T1000 (cell line): ENCODE measurements at places on chromosomes 5 and 9.

- DNase-seq = peak; percentile 29
Observed at GRCh38 chr5:151063142-151063989, 17.5 kb downstream of the TNIP1 start.

GRCh38 chr5:177553671-177554429 lies 513 bp downstream of the FAM193B start:
- no peak for DNase-seq

- no peak for DNase-seq
Observed at GRCh38 chr5:73436535-73437100, 12.0 kb downstream of the FOXD1 start.

DNA sequence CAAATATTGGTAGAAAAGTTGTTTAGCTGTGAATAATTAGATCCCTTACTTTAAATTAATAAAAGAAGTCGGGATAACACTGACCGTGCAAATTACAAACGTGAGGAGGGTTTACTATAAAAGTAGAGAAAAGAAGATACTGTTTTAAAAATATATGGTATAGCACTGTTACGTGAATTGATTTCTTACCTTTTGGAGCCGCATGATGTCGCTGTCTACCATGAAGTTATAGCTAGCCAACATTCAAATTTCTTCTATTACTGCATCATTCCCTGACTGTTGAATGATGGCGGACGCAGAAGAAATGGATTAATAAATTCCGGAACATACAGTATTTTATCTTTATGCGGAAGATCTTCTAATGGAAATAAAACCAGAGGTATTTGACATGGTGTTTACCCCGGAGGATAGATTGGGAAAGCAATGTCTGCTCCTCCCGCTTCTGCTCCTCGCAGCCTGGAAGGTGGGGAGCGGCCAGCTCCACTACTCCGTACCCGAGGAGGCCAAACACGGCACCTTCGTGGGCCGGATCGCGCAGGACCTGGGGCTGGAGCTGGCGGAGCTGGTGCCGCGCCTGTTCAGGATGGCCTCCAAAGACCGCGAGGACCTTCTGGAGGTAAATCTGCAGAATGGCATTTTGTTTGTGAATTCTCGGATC lies at the start of gene PCDHA6:
TSS of gene PCDHA6 (plus strand) at position 257 of the 658 bp plus-strand sequence. CDS start at position 389, 132 bp downstream.
- no peak for DNase-seq

GRCh38 chr9:23821375-23822181 lies 4.5 kb downstream of the ELAVL2 start:
- DNase-seq = peak; percentile 61

GRCh38 chr5:176888865-176889165 lies 10.3 kb downstream of the HK3 start:
- DNase-seq = no peak

DNA sequence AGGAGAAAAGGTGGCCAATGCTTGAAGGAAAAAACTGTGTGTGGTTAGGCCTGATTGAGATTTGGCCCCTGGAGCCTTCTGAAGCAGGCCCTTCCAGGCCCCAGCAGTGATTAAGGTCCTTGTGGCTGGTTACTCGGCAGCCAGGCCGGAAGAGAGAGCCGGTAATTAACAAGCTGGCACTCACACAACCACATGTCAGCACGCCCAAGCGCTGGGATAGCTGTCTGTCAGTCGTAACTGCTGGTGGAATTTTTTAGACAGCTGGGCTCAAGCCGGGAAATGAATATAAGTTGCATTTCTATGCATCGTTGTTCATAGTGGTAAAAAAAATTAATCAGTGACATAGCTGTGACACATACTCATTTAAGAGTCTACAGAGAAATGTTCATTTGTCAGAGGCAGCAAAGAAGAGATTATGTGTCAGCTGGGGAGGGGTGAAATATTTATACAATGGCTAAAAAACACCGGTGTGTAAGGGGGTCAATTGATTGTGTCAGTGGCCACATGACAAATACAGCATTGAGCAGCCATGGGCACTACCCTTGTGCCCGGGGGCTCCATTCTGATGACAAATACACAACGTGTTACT lies 13.7 kb upstream of the ARAP3 start:
- DNase-seq = no peak

GRCh38 chr9:70040376-70040903 lies 3.2 kb upstream of the MAMDC2 start:
- no peak for DNase-seq

- no peak for DNase-seq
Observed at GRCh38 chr9:118918180-118918579, 451.1 kb downstream of the BRINP1 start.

DNA sequence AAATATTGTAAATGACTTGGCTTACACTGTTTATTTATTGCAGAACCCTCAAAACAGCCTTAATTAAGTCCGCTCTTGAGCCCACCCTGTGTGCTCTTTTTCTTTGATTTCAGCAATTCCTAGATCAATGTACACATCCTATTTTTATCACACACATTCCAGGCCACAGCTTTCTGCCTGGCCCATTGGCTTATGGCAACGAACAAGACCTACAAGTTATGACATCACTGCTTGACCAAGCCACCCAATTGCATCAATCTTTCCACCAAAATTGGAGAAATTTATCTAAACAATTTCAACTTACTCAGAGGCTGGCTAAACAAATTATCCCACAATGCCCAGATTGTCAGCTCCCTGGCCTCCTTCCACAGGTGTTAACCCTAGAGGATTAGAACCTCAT lies 158.4 kb downstream of the CPLANE1 start:
- DNase-seq = no peak

GRCh38 chr5:178288401-178289368 lies 56.1 kb upstream of the PHYKPL start:
- DNase-seq = no peak

DNA sequence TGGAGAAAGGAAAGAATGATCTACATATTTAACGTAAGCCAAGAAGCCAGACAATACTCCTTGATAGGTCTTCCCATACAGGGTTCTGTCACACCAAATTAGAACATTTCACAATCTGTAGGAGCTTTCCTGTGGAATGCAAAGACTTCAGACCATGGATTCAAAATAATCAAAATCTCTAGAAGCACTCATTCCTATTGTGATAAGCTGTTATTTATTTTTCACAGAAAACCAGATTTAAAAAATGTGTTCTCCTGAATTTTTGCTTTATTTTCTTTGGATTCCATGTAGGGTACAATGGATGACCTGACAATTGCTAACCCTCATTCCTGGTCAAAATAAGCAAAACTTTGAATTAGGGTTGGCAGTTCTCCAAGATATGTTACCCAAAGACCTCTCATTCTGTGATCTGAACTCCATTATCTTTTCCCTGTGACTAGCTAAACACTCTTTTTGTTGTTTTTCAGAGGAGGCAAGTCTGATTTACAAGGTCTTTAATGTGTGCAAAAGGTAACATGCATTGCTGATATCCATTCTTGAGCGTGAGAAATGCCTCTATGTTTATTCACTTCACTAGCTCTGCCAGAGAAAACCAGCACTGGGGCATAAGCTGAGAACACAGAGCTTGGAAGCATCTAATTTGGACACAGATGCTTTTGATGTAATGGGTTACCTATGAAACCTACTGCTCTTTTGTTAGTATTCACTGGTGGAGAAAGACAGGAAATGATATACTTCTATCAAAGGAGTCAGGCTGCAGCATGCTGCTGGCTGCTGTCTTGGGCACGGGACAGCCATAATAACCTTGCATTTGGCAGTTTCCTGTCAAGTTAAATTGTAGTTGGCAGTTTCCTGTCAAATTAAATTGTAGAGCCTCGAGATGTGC lies 31.4 kb downstream of the ACTBL2 start:
- DNase-seq = no peak

GRCh38 chr5:99122976-99123375 lies 194.2 kb upstream of the CHD1 start:
- no peak for DNase-seq

DNA sequence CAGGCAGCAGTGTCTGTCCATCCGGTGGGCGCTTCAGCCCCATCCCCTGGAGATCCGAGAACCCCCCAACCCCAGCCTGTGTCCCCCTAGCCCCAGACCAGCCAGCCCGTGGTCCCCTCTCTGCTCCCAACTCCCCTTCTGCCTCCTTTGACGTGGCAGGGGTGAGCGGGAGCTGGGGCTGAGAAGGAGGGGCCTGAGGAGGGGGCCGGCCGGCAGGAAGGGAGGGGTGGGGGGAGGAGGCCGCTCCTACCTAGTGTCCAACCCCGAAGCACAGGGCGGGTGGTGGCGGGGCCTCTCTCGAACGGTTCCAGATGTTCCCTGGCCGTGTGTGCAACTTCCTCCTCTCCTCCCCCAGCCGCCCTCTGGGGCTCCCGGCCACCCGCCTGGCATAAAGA lies 31.0 kb downstream of the GOLGA2 start:
- no peak for DNase-seq

- DNase-seq = no peak
Observed at GRCh38 chr5:38758774-38759600, 86.8 kb upstream of the OSMR start.

- DNase-seq = no peak
Observed at GRCh38 chr9:70315389-70315788, 56.6 kb downstream of the SMC5 start.

DNA sequence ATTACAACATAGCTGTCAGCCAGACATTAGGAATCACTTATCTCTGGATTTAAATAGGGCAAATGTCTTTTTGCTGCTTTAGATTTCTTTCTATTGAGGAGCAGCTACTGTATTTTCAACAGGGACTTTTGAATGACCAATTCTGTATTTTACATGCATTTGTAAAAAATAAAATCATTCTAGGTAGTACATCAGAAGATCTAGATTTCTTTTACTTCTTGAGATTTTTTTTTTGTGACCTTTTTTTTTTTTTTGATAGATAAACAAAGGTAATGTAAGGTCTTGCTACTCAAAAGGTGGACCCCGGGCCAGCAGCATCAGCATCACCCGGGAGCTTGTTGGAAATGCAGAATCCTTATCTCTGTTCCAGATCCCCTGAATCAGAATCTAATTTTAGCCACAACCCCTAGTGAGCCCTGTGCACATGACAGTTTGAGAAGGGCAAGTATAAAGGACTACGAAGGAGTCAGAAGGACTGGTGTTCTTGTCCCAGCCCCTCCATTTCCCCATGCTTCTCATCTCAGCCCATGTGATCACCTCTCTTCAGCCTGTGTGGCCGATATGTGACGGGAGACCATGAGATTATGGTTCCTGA lies 37.7 kb upstream of the CKMT2 start:
- DNase-seq = no peak

DNA sequence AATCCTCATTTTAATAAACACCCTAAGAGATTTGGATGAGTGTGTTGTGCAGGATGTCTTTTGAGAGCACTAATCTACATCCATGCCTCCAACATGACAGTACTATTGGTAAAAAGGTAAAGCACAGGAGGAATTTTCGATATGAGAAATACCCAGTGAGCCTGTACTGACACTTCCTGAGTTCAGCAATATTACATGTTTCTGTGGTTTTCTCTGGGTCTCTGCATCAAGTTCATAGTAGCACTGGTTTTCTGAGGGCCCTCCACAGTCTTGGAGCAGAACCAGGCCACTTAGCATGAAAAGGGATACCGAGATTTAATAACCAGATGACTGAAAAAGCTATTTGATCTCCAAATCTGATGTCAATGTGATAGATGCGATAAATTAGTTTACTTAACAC lies 524.1 kb downstream of the TMEM38B start:
- no peak for DNase-seq

DNA sequence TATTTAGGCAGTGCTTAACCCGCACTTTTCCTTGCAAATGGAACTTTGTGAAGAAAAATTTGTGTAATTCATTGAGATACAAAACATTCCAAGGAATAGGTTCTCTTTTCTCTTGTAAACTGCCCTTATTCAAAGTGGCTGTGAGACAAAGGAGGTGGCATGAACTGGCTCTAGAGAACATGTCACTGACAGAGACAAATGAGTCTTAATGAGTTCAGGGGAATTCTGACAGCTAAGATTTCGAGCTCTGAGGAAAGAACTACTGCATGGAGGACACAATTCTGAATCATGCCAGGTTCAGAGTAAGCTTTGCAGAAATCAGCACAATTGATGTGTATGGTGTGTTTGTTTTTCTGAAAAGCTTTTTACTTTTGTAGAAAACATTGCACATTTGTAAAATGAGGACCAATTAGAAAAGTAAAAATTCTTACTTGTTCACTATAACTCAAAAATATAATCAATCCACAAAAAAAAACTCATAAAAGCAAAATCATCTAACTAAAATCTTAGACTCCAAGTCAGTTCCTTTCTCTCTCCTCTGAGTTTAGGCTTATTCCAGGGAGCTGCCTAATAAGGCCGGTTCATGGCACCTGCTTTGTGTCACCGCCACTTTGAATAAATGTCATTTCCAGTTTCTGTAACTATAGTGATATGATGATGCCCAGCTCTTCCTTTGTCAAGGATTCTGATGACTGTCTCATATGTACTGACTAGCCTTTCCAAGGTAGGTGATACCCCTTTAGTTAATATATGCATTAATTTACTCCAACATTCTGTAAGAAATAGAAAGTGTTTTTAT lies 163.2 kb downstream of the HCN1 start:
- DNase-seq = no peak

DNA sequence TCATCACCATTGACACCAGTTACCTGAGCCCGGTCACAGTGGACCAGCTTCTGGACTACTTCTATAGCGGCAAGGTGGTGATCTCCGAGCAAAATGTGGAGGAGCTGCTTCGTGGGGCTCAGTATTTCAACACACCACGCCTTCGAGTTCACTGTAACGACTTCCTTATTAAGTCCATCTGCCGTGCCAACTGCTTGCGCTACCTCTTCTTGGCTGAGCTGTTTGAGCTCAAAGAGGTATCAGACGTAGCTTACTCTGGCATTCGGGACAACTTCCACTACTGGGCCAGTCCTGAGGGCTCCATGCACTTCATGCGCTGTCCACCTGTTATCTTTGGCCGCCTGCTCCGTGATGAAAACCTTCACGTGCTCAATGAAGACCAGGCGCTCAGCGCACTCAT lies 520 bp downstream of the CCIN start:
- no peak for DNase-seq

- no peak for DNase-seq
Observed at GRCh38 chr5:100841358-100842076, 61.6 kb downstream of the ST8SIA4 start.

DNA sequence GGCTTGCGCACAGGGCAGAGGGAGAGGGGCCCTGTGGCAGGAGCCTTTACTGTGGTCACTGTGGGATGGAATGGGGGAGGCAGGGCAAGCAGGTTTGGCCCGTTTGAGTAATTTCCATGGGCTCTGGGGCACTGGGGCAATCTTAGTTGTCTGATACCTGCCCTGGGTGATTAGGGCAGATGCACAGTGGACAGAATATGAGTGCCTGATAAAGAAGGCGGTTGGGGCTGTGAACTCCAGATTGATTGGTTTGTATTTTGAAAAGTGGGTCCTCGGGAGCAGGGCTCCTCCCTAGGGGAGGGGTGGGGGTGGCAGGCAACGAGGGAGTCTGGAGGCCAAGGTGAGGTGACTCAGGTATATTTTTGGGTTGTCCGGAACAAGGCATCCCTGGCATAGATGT lies 247.5 kb downstream of the NSG2 start:
- DNase-seq = no peak

GRCh38 chr9:15219546-15219945 lies 87.5 kb downstream of the TTC39B start:
- DNase-seq = no peak

DNA sequence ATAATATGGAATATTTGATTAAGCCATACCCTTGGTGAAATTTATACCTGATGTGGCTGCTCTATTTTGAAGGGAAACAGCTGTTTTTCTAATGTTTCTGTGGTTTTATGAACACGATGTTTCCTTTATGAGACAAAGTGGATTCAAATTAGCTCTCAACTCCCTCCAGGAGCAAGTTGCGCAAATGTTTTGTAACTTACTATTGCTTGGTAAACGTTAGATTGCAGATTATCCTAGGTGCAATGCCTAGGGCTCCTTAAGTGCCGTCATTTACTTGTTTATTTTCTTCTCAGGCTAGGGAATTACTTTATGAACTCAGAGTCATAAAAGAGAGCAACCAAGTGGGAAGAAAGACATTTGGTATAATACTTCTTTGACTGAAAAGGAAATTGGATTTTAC lies 763.1 kb downstream of the TAF11L14 start:
- no peak for DNase-seq
